ENCODE measurements at places on chromosomes 3 and 15.

- no peak for DNase-seq
Observed at GRCh38 chr3:137642831-137643230, 121.3 kb upstream of the SOX14 start.

- no peak for DNase-seq
Observed at GRCh38 chr15:52678468-52679231, 538 bp downstream of the ATOSA start.

DNA sequence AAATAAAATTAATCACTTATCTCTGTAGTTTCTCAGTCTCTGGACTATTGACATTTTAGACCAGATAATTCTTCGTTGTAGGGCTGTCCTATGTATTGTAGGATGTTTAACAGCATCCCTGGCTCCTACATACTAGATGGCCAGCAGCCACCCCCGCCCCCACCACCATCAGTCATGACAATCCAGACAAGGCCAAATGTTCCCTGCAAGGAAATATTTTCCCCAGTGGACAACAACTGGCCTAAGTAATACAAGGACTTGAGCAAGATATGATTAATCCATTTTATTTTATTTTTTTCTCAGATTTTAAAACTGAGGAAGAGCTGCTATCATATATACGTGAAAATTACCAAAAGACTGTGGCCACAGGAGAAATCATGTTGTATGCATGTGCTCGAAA, 23.8 kb downstream of the TICRR start:
- DNase-seq, result no peak

GRCh38 chr3:149783576-149783975, 8.8 kb downstream of the ANKUB1 start:
- no peak for DNase-seq

- DNase-seq, result no peak
Observed at GRCh38 chr3:192887701-192888100, 30.0 kb downstream of the MB21D2 start.

DNA sequence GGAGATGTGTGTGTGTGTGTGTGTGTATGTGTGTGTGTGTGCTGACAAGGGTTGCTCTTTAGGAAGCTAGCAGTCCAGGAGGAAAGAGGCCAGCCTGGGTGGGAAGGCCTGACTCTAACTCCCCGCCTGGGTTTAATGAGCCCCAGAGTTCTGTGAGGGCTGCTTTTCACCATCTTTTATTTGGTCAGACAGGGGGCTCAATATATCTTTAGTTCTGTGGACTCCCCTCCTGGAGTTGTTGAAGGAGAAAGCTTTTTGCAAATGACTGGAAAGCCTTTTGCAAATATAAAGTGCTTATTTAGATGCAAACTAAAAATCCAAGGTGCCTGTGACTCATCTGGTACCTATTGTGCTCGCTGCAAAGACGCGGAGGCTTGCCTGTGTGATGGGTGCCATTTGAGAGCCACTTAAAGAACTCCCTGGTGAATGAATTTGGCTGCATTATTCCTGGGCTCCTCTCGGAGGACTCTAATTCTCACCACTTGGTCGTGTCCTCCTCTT, 24.5 kb downstream of the DRD3 start:
- DNase-seq, result no peak

Data from NCI-H2081 treated with DMSO at 0.1 percent for 48 hours (cell line).